Fibroblast of skin of right biceps (primary cell): ENCODE measurements at places on chromosomes 2 and 18.

GRCh38 chr2:98608962-98609604 lies 694 bp downstream of the UNC50 start:
- DNase-seq: peak; percentile 33

DNA sequence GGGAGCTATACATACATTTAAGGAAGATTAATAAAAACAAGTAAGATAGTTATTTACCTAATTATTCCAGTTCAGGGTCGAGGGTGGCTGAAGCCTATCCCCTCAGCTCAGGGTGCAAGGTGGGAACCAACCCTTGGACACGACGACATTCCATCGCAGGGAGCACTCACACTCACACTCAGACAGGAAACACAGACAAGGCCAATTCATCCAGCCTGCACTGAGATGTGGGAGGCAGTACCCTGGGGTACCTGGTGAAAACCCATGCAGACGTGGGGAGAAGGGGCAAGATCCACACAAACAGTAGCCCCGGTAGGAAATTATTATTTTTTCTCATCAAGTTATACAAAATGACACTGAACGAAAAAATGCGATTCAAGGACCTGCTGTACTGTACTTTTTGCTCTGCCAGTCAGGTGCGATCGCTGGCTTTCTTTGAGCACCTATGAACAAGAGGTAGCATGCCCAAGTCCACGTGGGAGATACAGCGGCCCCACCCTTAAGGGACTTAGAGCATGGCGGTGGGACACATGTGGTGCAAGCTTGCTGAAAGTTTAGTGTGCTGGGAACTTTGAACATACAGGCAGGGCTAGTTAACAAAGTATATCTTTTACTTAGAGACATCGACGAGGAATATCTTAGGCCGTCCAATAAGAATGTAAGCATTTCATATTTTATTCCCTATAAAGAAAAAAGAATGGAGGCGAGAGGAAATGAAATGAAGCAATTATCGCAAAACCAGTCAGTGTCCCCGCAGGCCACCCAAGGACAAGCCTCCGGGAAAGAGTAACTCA lies 624 bp downstream of the METTL8 start:
- peak; percentile 23 for DNase-seq

GRCh38 chr2:19838616-19839015 lies 63.2 kb downstream of the TTC32 start:
- DNase-seq: peak; percentile 13

GRCh38 chr2:182018218-182018617 lies 32.6 kb downstream of the PPP1R1C start:
- peak; percentile 65 for DNase-seq

GRCh38 chr18:52222211-52222610 lies 117.8 kb upstream of the DCC start:
- no peak for DNase-seq

- DNase-seq: peak; percentile 92
These were observed 35.8 kb upstream of the GRB14 start for GRCh38 chr2:164657129-164657528.

DNA sequence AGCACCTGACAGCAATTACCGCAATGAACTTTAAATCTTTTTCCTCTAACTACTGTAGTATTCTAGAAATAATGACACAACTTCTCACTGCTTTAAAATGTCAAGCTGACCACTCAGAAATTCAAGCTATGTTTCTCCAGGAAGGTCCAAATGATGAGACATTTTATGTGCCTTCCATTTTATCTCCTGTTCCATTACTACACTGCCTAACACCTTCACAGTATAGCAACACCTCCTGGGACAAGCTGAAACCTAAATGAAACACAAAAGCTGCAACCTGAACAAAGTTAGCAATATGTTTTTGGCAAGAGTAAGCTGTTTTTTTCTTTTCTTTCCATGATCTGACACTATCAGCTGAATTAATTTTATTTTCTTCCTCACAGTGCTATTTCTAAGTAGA lies 81.9 kb downstream of the IKZF2 start:
- DNase-seq: no peak

DNA sequence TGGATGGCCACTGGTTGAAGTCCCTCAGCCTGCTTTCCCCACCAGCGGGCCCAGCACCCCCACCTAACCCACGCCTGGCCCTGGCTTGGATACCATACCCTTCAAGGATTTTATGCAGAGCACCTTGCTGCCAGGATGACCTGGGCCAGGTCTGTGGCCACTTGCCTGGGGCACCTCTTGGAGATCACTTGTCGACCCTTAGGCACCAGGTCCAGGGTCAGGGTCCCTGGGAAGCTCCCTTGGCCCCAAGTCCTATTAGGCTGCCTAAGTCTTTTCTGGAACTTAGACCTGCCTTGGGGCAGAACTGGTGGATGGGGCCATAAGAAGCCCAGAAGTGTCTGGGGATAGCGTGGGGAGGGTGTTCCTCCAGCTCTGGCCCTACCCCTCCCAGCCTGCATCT lies 39.1 kb downstream of the FOSL2 start:
- DNase-seq: no peak

GRCh38 chr2:29000481-29000880 lies 19.4 kb downstream of the TOGARAM2 start:
- no peak for DNase-seq

GRCh38 chr18:45774065-45774521 lies 50.1 kb downstream of the SLC14A1 start:
- peak; percentile 78 for DNase-seq

GRCh38 chr2:10217489-10218435 lies 84.9 kb upstream of the HPCAL1 start:
- no peak for DNase-seq

- DNase-seq: peak; percentile 98
These were observed 48.2 kb upstream of the CTAGE1 start for GRCh38 chr18:22465859-22466457.

GRCh38 chr2:20409039-20409438 lies 37.8 kb upstream of the RHOB start:
- DNase-seq: no peak

GRCh38 chr2:98564541-98565132 lies 43.7 kb downstream of the COA5 start:
- DNase-seq: no peak

GRCh38 chr2:159326569-159327255 lies 40.2 kb upstream of the WDSUB1 start:
- DNase-seq: peak; percentile 47

DNA sequence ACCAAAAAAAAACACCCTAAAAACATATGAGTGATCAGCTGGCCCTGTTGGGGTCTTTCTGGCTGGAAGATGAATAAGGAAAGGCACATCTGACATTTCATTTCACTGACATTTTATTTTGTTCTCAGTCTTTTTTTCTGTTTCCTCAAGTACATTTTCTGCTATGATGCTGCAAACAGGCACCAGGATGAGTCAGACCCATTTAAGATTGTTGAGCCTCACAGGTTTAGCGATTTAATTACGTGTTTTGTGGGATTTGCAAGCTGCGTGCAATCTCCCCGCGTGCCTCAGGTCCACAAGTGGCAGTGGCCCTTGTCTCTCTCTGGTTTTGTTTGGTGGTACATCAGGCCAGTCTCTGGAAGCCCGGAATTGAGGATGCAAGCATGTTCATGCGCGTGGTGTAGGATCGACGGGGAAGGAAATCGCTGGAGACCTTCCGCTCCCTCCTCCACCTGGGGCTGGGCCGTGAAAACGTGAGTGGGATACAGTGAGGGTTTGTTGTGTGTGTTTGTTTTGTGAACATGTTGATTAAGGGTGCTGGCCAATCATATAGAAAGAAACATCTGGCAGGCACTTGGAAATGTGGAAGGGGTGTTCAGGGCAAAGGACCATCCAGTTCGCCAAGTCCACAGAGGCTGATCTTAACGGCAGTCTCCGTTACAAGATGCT lies 120.2 kb upstream of the ZNF516 start:
- DNase-seq: no peak

- DNase-seq: no peak
These were observed 133.0 kb upstream of the MMADHC start for GRCh38 chr2:149720615-149721014.

- DNase-seq: no peak
These were observed 70.1 kb upstream of the PNPT1 start for GRCh38 chr2:55763721-55764120.

DNA sequence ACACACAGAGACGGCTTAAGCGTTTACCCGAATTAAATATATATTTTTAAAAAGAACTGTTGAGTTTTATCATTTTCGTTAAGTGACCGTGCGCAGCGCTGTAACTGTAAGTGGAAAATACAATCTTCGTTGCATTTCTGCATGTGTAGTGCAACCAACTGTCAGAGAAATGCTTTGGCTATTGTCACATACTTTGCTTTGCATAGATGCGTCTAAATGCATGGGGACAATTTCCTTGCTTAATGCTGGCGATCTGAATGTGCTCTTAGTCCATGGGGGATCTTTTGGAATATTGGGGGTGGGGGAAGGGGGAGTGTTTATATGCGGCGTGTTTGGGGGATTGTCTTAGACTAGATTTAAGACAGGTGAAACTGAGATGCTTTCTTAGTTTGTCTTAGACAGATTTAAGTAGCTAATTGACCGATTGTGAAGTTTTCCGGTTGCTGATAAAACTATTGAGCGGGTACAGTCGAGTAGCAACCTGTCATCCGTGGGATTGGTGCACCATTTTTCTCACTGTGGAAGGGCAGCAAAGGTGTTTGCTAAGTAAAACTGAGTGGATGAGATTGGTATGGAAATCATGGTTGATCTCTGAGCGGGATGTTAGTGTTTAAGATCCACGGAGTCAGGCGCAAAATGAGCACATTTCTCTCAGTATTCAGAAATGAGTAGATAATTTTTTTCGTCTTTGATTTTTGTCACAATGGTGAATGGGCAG lies 476 bp downstream of the VSNL1 start:
- DNase-seq: no peak

DNA sequence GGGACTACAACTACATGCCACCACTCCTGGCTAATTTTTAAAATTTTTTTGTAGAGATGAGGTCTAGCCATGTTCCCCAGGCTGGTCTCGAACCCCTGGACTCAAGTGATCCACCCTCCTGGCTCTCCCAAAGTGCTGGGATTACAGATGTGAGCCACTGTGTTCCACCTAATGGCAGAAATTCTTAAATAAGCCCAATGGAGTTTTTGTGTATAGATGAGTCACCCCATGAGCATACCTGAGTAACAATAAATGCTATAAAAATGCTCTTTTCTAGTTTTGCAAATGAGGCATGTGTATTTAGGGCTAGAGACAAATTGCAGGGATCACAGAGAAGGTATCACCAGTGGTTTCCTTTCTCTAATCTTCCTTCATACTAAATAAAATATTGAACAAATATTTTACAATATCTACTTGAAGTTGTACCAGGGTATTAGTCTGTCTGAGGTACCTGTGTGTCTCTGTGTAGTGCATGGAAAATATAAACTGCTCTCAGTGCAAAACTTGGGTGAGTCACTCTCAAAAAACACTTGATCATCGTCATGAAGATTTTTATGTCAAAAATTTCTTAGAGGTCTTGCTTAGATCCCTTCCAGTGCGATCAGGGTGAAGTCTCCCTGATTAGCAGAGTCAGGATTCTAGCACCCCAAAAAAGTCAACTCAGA lies 337.1 kb upstream of the MMADHC start:
- peak; percentile 42 for DNase-seq

- no peak for DNase-seq
These were observed 265.7 kb downstream of the MEIS1 start for GRCh38 chr2:66700677-66701066.

GRCh38 chr2:218883491-218884490 lies 3.1 kb downstream of the WNT10A start:
- no peak for DNase-seq

DNA sequence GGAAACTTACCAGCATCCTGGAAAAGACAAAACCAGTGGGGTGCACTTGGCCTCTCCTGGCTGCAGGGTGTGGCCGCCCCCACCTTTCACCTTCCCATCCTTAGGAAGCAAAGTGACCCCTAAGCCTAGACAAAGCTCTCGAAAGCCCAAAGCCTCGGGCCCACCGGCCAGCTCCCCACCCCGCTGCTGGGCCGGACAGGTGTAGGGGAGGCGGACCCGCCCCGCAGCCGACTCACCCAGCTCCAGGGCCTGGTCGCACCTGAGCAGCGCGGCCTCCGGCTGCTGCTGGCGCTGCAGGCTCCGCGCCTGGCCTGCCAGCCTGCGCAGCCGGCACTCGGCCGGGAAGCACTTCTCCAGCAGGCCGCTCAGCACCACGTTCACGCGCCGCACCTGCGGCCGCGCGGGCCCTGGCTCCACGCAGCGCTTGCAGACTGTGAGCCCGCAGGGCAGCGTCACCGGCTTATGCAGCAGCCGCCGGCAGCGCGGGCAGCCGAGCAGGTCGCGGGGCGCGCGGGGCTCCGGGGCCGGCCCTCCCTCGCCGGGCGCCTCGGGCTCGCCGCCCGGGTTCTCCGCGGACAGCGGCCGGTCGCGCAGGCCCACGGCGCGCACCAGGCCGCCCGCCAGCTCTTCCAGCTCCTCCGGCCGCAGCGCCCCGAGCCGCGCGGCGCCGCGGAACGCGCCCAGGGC lies 979 bp downstream of the LONRF2 start:
- DNase-seq: peak; percentile 6

- DNase-seq: peak; percentile 37
These were observed 22.3 kb upstream of the ATP5MC3 start for GRCh38 chr2:175203621-175204496.

GRCh38 chr2:200863782-200864175 lies 679 bp downstream of the CLK1 start:
- DNase-seq: no peak

GRCh38 chr2:160353166-160353565 lies 140.4 kb downstream of the RBMS1 start:
- no peak for DNase-seq

- DNase-seq: peak; percentile 53
These were observed 42.2 kb downstream of the HIBCH start for GRCh38 chr2:190277234-190278112.

- DNase-seq: no peak
These were observed 62.5 kb upstream of the RAB27B start for GRCh38 chr18:54765636-54766375.

DNA sequence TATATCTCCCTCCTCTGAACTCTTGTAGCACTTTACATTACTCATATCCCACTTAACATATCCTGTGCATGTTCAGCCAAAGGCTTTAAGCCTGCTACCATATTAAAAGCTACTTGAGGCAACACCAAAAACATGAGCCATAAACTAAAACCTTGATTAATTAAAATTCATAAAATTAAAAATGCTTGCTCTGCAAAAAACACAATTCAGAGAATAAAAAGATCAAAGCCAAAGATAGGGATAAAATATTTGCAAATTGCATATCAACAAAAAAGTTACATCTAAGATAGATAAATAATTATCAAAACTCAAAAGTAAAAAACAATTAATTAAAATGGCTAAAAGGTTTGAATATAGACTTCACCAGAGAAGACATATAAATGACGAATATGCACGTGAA lies 495.4 kb upstream of the PIK3C3 start:
- DNase-seq: no peak

- no peak for DNase-seq
These were observed 13.7 kb upstream of the FAHD2A start for GRCh38 chr2:95388856-95389244.

DNA sequence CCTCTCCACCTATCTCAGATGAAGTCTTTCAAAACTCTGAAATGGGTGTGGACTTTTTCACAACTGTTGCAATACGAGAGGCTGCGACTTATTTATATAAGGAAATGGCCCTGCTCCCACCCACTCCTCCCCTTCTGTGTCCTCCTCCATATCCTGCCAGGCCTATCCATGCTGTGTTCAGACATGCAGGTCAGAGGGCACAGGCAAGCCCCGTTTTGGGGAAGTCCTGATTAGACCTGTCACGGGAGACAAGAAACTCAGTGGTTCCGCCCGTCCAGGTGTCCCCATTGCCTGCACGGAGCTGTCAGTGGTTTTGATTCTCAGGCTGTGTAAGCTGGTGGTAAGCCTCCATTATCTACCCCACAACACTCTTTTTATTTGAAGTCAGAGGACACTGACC lies 99.6 kb upstream of the MGAT5 start:
- no peak for DNase-seq
